ENCODE measurements at places on chromosomes 3 and 15. TPM values are rescaled to one million over a fixed set of nuclear protein-coding genes. Genes with fewer than 3 reads are reported as not detected.

DNA sequence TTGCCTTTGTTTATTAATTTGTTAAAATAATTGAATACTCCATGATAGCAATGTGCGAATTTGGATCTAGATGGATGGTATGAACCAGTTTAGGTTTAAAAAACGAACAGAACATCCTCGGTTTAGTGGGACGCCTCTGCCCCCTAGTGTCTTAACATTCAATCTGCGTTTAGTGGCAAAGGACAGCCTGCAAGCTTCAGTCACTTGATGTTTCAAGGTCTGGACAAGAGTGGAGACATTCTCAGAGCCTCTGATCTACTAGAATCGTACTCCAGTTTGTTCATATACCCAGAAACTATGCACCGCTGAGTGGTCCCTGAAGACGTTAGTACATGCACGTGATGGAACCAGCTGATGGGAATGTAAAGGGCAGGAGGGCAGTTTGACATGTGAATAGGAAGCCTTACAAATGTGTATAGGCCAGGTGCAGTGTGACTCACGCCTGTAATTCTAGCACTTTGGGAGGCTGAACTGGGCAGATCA, 17.8 kb upstream of the ATP13A4 start:
- DNase-seq = peak; percentile 54

Gene WDR49
- not detected for polyA plus RNA-seq

GRCh38 chr3:70557976-70558375, 245.5 kb upstream of the MDFIC2 start:
- DNase-seq = no peak

- peak; percentile 15 for DNase-seq
These were observed 192.3 kb downstream of the IGSF11 start for GRCh38 chr3:118842147-118842863.

- DNase-seq = peak; percentile 79
These were observed 132.9 kb downstream of the TPRG1 start for GRCh38 chr3:189304465-189305351.
